ENCODE measurements at places on chromosomes 5 and 9.

- no peak for DNase-seq
Measured at GRCh38 chr5:154162539-154163151, 27.9 kb upstream of the GALNT10 start.

GRCh38 chr5:23411200-23411599 lies 96.2 kb upstream of the PRDM9 start:
- no peak for DNase-seq

DNA sequence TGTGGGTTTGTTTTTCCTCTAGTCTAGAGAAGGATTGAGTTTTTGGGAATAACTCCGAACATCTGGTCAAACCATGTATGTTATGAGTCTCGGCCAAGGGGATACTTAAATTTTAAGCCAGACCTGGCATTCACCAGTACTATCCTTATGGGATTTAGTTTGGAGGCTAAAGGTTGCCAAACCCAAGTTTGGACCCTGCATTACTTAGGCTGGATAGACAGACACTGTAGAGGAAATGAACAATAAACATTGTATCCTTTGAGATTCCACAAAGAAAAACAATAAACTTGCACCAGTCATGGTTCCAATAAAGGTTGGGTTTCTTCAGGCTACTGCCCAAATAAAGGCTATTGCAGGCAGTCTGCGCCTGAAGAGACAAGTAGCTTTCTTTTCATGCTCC lies 296.7 kb upstream of the MEF2C start:
- no peak for DNase-seq

- peak; percentile 89 for DNase-seq
Measured at GRCh38 chr5:181159286-181160151, 12.1 kb downstream of the OR2V2 start.

Data from CD4-positive, alpha-beta T cell treated with Interleukin-4 for 1 hour (primary cell).